ENCODE measurements at places on chromosomes 6 and 20. TPM values are rescaled to one million over a fixed set of nuclear protein-coding genes. Genes with fewer than 3 reads are reported as not detected.

The MUC21 gene
- 2.1 TPM for total RNA-seq

The HEY2 gene
- total RNA-seq, result 1.5 TPM

The SAYSD1 gene
- total RNA-seq, result 9.4 TPM

The PLCB1 gene
- total RNA-seq, result 26.2 TPM

The TINAG gene
- not detected for total RNA-seq

The PSORS1C1 gene
- 5.0 TPM for total RNA-seq

The KCNS1 gene
- 1.3 TPM for total RNA-seq

The CALHM6 gene
- 23.0 TPM for total RNA-seq

The C6orf52 gene
- not detected for total RNA-seq

The ABRACL gene
- 33.0 TPM for total RNA-seq

The DACT2 gene
- 13.6 TPM for total RNA-seq

The C20orf144 gene
- total RNA-seq, result not detected

The CPXM1 gene
- not detected for total RNA-seq

The TRIM40 gene
- not detected for total RNA-seq

The LIME1 gene
- 16.7 TPM for total RNA-seq

The SAMD3 gene
- total RNA-seq, result 3.7 TPM

The GMEB2 gene
- total RNA-seq, result 12.6 TPM

The HLA-DQA2 gene
- total RNA-seq, result 3.0 TPM

The THBS2 gene
- 19.8 TPM for total RNA-seq

The CCN6 gene
- total RNA-seq, result not detected

The AMD1 gene
- total RNA-seq, result 114 TPM

The KCNK5 gene
- total RNA-seq, result 10.1 TPM

The RFX6 gene
- total RNA-seq, result not detected

The CD93 gene
- 79.5 TPM for total RNA-seq

The VSX1 gene
- total RNA-seq, result not detected

The CNR1 gene
- total RNA-seq, result 16.6 TPM

The NKAPL gene
- 1.3 TPM for total RNA-seq

The TAP1 gene
- 62.5 TPM for total RNA-seq

The CDK5RAP1 gene
- 19.1 TPM for total RNA-seq

The ZNF337 gene
- 12.4 TPM for total RNA-seq

The SLC2A10 gene
- total RNA-seq, result 93.2 TPM

The WFDC10B gene
- total RNA-seq, result not detected

The ERVFRD-1 gene
- 0.52 TPM for total RNA-seq

The TNFRSF6B gene
- total RNA-seq, result 16.2 TPM

The ETV7 gene
- 10.5 TPM for total RNA-seq

The VWA7 gene
- 6.2 TPM for total RNA-seq

The KCNQ5 gene
- 0.71 TPM for total RNA-seq

The DAAM2 gene
- total RNA-seq, result 48.1 TPM

The LRRC73 gene
- 3.1 TPM for total RNA-seq

The CAP2 gene
- total RNA-seq, result 2.8 TPM

The FAM209A gene
- 0.47 TPM for total RNA-seq

The IYD gene
- 3.2 TPM for total RNA-seq

The TEAD3 gene
- 24.1 TPM for total RNA-seq

The LY6G6F gene
- total RNA-seq, result 0.63 TPM
